Endothelial cell (in vitro differentiated cells): ENCODE measurements at places on chromosomes 4 and X.

DNA sequence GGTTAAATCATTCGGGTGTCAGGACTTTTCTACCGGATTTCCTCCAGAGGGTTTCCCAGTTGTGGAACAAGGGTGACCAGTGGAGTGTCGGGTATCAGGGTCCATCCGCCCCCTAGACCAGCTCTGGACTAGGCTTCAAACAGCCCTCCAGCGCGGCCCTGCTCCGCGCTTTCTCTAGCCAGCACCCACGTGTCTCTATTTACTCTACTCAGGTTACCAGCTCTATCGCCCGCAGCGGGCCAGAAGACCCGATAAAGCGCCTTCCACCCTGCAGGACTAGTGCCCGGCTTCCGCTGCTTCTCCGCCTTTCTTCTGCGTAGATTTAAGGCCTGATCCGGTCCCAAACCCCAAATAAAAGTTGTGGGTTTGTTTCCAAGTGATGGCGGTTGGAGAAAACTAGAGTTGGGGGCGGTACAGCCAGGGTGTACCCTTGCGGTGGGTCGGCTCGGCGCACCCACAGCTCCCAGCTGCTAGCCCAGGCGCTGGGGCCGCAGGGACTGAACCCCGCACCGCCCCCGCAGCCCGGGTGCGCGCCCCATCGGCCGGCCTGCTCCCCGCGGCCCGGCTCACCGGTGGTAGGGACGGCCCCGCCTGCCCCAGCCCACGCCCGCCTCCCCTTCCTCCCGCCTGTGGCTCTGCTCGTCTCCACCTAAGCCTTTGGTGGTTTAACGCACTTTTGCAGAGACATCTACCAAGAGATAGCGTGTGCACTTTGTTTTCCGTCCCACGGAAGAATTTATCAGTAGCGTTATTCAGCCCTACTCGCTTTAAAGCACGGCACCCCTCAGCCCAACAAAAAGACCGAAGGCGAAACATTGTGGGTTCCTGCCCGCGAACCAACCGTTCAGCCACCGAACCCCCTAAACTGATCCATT is 2.1 kb downstream of the LEF1 start:
- DNase-seq: peak; percentile 28

- DNase-seq: no peak
These were observed 84.1 kb downstream of the SLC16A2 start for GRCh38 chrX:74505437-74505836.

DNA sequence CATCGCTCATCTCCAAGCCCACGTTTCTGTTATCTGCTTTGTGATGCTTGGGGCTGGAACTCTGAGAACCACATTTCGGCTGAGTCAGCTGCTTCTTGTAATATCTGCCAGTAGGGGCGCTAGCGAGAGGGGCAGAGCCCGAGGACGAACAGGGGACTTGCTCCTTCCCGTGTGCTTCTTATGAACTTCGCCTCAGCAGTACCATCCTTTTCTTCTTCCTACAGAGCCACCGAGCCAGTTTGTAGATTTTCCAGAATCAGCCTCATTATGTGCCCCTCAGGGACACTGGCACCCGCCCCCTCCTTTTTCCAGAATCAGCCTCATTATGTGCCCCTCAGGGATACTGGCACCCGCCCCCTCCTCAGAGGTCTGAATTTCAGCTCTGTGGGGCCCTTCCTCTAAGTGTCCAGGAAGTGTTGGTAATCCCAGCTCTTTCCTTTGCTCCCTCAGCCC is 441.7 kb upstream of the RASGEF1B start:
- DNase-seq: peak; percentile 66

GRCh38 chr4:6245246-6246169 is 24.1 kb upstream of the WFS1 start:
- DNase-seq: no peak

GRCh38 chrX:23202326-23202725 is 132.3 kb upstream of the PTCHD1 start:
- DNase-seq: no peak

DNA sequence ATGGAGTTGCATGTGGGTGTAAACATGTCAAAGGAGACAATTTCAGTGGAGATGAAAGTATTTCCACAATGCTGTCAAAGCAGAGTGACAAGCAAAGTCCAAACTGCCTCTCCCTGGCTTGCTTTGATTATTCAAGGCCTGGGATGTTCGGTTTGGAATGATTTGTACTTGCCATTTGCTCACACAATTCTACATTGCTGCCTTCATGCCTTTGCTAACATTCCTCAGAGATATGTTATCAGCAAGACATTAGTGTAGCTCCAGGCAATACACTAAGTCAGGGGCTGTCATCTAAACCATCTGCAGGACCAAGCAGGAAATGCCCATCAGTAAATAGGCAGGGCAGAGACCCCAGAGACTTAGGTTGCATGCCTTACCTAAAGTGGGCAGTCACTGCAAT is 79.6 kb upstream of the C1QTNF7 start:
- no peak for DNase-seq

GRCh38 chrX:104669063-104669462 is 103.1 kb downstream of the IL1RAPL2 start:
- DNase-seq: no peak

GRCh38 chr4:41102414-41103092 is 111.8 kb downstream of the APBB2 start:
- no peak for DNase-seq

DNA sequence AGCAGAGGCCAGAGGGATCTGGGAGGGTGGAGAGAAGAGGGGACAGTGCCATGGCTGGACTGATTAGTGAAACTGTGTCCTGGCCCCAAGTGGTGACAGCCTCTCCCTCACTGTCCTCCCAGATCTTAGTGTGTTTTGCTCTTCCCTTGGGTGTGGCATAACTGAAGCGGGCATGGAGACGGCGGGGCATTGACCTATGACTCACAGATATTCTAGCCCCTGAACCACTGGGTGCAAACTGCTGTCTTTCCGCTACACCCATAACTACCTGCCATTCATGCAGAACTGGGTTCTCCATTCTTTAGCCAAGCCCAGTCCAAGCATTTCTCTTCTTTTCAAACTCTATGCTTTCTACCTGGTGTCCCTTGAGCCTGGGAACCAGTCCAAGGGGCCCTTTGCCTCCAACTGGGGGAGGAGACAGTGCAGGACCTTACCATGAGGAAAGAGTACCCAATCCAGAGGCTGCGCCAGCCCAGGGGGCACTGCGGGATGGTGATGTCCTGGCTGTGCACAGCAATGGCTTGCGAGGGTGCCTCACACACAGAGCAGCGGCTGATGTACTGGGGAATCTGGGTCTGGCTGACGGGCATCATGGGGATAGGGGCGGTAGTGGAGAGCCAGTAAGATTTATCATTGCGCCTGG is 67.6 kb downstream of the ATG4A start:
- DNase-seq: no peak

GRCh38 chr4:23888421-23889319 is 1.2 kb downstream of the PPARGC1A start:
- peak; percentile 14 for DNase-seq

DNA sequence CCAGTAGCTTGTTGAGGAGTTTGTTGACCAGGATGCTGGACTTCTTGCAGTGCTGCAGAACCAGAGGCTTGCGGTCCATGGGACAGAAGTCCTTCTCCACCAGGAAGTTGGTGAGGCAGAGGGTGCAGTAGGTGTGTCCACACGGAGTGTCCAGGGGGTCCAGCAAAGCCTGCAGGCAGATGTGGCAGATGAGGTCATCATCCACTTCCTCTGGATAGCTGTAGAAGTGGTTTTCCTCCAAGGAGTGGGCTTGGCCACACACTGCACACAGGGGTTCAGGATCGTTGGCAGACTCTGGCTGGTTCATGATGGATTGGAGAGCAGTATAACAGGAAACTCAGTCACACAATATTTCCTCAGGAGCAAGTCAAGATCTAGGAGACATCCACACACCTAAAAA is 17.6 kb downstream of the LNX1 start:
- DNase-seq: no peak

DNA sequence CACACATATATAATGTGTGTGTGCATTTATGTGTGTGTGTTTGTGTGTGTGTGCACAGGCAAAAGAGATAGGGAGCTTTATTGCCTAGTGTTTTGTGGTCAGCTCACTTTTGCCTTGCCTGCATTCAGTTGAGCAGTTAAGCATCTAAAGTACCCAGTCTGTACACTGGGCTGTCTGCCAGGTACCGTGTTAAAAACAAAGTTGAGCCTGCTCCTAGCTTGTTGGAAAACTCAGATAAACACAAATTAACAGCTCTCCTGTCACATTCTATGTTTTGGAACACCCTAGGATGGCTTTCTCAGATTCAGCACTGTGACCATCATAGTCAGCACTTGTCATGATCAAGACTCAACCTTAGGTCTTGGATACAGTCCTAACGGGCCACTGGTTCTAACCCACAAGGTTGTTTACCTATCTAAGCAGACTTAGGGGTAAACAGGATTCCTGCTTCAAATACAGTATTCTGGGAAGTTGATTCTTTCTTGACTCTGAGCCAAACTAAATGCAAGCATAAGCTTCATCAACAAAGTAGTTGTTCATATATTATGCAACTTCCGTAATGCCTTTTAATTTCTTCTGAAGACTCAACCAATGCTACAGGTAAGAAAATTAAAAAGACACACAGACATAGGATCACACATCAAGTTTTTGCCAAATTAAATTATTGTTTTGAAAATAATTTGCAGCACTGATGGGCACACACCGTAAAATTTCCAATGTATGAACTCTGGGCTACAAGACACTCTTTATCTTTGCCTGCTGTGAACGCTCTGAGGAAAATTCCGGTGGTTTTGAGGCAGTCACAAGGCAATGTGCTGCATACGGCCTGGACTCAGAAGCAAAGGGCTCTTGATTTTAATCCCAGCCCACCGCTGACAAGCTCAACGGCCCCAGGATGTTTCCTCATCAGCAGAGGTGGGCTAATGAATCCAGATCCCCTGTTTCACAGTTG is 11.3 kb upstream of the CD99 start:
- DNase-seq: no peak

GRCh38 chr4:104494822-104495559 is at the start of gene CXXC4:
CXXC4 (minus strand) TSS chr4:104494894; CDS start chr4:104491802, 3,092 bp downstream.
- peak; percentile 63 for DNase-seq

DNA sequence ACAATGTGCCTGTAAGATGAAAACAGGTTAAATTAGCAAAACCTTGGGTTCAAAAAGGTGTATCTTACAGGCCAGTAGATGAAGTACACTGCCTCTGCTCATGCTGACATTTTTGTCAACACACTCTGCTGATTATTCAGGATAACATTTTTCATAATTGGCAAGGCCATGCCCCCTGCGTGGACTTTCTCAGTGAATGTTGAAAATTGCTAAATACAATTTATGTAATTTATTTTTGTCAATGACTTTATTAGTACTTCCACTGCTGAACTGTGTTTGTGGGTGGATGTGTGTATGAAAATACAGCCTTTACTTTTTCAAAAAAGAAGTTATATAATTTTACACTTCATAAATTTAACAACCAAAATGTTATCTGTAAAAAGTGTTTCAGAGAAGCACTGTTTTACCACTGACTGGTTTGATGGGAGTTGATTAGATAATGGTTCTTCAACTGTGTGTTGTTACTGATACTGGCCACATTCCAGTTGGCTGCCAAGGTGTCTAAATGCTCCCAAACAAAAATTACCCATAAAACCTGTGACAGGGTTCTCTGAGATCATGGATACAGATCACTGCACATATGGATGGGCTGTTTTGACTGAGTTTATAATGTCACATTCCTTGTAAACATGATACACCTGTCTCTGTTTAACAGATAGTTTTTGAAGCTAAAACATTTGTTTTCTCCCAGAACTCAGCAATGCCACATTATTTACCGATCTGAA is 151.9 kb upstream of the SLC7A11 start:
- no peak for DNase-seq

DNA sequence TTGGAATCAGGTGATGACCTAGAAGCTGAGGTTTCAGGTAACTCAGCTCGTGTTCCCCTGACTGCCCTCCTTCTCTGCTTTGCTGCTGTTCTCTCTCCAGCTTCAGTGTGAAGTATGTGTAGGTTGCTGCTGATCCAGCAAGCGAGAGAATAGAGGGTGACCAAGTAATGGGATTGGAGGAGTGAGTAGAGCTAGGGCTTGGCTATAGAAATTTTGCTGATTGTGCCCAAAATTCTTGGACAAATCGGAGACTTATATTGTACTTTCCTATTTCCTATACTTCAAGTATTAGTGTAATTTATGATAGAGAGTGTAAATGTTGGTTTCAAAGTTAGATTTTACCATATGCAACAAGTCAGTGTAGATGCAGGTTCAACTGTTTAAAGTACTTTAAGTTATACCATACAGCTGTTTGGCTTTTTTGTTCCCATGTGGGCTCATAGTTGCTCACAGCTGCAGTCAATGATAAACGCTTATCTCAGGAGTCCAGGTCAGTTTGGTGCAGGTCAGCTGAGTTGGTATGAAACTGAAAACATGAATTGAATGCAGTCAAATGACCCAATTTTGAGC is 48.0 kb downstream of the RAPGEF2 start:
- peak; percentile 45 for DNase-seq

DNA sequence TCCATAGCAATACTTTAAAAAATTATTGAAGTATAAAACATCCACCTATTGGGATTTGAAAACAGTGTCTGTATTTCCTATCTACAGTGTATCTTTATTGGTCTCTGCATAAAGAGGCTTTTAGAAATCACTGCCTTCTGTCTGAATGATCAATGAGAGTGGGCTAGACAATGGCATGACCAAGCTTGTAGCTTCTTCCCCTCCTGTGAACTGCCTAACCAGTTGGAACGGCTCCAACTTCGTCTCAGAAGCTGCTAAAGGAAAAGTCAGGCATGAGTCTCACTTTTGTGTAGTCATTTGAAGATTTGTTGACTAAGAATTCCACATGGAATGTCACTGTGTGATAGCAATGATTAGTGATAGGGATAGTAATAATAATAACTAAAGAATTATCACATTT is 64.2 kb downstream of the INTS12 start:
- DNase-seq: no peak

GRCh38 chrX:38426785-38427184 is 74.4 kb downstream of the OTC start:
- DNase-seq: no peak

- no peak for DNase-seq
These were observed 36.9 kb upstream of the ADAD1 start for GRCh38 chr4:122341886-122342285.

DNA sequence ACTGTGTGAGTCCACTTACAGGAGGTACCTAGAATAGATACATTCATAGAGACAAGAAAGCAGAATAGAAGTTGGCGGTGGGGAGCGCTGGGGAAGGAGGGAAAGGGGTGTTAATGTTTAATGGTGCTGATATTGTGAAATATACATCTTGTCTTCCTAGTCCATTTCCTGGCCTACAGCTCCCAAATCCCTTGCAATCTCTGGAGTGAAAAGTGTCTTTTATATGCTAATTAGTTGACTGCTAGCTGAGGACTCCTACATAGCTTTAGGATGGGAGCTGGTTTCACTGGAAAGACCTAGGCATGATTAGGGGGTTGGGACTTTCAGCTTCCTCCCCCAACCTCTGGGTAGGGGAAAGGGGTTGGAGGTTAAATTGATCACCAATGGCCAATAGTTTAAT is 36.0 kb downstream of the FUNDC1 start:
- DNase-seq: no peak

DNA sequence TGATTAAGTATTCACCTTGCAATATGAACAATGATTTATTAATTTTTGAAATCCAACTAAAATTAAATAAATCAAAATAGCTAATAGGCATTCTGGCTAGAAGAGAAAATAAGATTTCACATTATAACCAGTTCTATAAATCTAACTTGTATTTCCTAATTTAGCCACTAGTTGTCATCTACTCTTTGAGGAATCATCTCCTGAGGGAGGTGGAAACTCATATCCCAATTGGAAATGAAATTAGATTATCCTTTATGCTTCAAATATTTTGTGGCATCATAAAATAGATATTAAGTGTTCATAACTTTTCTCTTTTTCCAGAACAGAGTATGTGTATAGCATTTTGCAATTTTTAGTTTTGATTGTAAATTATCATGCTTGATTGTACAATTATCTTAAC is 558.5 kb upstream of the DIAPH2 start:
- no peak for DNase-seq
